ENCODE measurements at places on chromosomes 2 and 18. TPM values are rescaled to one million over a fixed set of nuclear protein-coding genes. Genes with fewer than 3 reads are reported as not detected.

DNA sequence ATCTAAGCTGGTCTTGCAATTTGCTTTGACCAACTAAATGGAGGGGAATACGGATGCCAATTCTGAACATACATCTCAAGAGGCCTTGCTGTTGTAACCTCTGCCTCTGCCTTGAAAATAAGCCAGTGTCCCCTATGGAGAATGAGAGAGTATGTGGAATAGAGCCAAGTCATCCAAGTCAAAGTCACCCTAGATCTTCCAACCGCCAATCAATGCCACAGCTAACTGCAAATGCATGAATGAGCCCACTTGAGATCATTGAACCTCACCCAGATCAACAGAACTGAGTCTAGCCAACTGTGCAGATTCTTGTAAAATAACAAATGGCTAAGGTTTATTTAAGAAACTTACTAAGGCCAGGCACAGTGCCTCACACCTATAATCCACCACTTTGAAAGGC, 139.8 kb upstream of the TANK start:
- DNase-seq, result no peak

GRCh38 chr2:33729353-33729752, 130.3 kb upstream of the FAM98A start:
- no peak for DNase-seq

GRCh38 chr2:54065411-54065810, 50.0 kb upstream of the ACYP2 start:
- peak; percentile 96 for DNase-seq

- DNase-seq, result peak; percentile 91
Measured at GRCh38 chr2:180222644-180223043, 215.5 kb upstream of the CWC22 start.

DNA sequence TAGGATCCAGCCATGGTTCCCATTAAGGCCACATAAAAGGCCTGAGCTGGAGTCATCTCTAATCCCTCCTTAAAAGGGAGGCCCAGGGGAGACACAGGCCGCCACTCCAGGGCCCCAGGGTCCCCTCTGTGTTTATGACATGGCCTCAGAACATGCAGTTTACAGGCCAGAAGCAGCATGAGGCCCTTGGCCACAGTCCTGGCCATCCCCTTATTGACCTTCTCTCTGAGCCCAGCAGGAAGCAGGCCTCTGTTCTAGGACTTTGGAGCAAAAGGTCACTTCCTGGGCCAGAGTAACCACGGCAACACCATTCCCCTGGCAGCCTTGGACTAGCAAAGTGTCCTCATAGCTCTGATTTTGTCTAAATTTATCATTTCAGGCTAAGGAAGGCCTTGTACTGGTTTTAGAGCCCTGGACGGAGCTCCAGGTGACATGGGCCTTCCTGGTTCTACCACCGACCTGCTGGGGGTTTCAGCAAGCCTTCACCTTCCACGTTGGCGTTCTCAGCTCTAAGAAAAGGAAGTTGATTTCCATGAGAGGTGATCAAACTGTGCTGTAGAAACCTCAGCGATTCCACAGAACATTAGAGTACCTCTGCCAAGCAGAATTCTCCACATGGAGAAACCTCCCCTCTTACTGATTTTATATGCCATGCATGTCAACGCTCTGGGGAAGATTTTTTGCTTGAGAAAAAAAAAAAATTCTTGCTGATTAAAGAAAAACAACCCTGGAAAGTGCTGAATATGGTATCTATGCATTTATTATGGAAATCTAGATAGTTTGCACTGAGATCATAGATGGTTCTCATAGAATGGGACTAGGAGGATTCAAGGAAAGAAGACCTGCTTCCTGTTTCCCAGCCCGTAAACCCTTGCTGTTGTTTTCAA, 53.7 kb downstream of the HS1BP3 start:
- DNase-seq, result no peak

The SP100 gene
- total RNA-seq, result 169 TPM

- peak; percentile 79 for DNase-seq
Measured at GRCh38 chr2:219309278-219309677, at the start of gene PTPRN. Gene PTPRN, minus strand, starts transcription at chr2:219309401. Its CDS starts 69 bp downstream, at chr2:219309332.

- no peak for DNase-seq
Measured at GRCh38 chr18:28946471-28946870, 769.5 kb upstream of the CDH2 start.

- DNase-seq, result no peak
Measured at GRCh38 chr2:12728221-12728777, 11.6 kb downstream of the TRIB2 start.

The ADRA2B gene
- not detected for total RNA-seq

The TIMM21 gene
- total RNA-seq, result 24.9 TPM

- DNase-seq, result peak; percentile 71
Measured at GRCh38 chr2:181393472-181393871, 63.7 kb upstream of the ITGA4 start.

GRCh38 chr18:22961156-22961555, 28.0 kb downstream of the RBBP8 start:
- no peak for DNase-seq

DNA sequence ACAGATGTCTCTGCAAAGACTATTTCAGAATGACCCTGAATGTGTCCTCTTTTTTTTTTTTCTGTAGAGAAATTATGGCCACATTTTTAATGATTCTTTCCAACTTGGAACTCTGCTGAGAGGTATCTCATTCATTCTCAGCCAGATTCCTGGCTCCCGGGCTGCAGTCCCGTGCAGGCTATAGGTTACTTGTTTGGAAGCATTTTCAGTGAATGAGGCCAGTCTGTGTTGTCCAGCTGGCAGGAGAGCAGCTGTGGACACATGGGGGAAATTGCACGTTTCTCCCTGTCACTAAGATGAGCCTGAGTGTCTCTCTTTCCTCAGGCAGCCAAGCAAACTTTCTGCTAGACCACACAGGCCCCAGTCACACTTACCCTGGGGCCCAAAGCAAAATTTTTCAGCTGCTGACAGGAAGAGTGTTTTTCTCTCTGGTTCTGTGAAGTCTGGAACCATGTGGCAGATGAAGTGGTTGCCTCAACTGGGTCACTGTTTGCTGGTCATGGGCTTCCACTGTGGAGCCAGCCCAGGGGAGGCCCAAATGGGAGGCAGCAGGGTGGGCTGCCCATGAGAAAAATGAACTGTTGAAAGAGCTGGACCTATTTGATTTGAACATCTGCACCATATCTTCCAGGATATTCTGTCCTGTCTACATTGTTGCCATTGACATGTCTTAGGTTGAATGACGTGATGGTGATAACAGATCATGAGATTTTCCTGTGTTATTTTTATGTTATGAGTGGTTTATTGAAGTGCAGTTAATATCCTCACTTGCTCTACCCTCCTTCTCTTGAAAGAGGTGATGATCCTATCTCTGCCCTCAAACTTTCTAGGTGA, 431.2 kb downstream of the LPIN1 start:
- DNase-seq, result no peak

- DNase-seq, result no peak
Measured at GRCh38 chr2:165777522-165778186, 16.4 kb downstream of the GALNT3 start.

- DNase-seq, result peak; percentile 98
Measured at GRCh38 chr2:121480826-121481225, 49.9 kb upstream of the RNU4ATAC start.

DNA sequence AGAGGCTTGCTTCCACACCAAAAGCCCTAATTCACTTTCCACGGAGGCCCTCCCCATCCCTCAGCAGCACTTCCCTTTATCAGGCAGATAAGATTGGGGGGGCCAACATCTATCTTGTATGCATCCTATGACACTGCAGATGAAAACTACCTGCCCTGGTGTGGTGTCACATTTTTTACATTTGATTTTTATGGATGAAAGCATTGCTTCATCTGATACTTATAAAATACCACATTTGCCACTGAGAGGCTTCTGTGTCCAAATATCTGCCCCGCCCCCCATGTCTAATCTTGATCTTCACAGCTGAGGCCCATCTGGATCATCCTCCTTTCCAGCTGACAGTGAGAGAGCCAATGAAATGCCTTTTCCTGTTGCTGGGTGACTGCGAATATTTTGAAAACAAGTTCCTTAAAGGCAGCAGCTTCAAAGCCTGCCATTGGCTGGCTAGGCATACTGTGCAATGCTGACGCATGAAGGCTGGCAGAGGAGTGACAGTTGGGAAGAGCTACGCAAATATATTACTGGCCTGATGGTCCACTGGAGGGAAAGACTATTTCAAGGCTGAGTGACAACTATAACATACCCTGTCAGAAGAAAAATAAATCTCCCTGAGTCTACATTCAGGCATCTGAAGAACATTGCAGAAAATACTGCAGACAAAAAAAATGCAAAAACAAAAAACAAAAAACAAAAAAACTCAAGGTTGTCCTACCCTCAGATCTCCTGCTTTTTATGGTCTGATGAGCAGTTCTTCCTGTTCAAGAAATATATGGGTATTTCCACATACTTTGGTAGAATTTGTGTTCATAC, 318.7 kb downstream of the PDE11A start:
- peak; percentile 61 for DNase-seq

The GREB1 gene
- 14.5 TPM for total RNA-seq

DNA sequence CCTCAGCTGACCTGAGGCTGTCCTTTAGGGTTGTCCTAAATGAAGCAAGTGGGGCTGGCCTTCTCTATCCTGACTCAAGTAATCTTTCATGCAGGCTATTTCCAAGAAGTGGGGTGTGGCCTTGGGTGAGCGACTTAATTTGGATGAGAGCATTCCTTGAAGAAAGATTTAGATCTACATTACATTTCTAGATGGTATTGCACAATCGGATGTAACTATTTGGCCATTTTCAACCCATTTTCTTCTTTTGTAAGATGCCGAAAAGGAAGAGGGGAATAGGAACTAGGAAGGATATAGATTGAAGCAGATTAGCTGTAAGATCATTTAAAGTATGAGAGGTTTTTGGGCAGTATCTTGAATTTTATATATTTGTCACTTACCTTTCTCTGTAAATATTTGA, 746.3 kb downstream of the MBD2 start:
- no peak for DNase-seq

The MROH2A gene
- not detected for total RNA-seq

The HOXD8 gene
- not detected for total RNA-seq

DNA sequence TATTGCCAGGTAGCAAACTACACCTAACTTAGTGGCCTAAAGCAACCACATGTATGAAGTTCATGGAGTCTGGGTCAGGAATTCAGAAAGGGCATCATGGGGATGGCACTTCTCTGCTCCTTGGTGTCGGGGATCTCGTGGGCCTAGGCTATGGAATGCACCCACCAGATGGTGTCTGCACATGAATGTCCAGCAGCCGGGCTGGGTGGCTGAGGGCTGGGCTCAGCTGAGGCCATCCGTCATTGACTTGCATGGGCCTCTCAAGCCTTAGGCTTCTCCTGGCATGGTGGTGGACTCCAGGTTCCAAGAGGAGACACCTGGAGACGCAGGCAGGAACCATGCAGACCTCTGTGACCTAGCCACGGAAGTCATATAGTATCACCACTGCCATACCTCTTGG, 26.0 kb upstream of the RPL31 start:
- DNase-seq, result no peak

The TDRD15 gene
- not detected for total RNA-seq

The GAD1 gene
- 4.7 TPM for total RNA-seq

- DNase-seq, result no peak
Measured at GRCh38 chr2:22500555-22500935, 884.4 kb upstream of the KLHL29 start.

The ZBTB7C gene
- total RNA-seq, result 1.4 TPM

DNA sequence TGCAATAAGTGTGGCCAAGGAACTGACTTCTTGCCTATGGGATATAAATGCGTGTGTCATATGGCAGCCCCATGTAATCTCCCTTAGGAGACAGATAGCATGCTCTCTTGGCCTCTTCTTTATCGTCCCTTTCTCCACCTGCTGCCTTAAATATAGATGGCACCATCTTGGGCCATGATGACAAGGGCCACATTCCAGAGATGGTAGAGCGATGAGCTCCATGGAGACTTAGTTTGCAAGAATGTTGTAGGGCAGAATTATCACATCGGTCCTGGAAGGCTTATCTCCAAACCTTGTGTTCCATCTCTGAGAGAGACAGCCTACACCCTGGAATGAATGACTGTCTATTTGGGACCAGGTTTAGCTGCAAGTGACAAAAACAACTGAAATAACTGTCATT, 536.7 kb downstream of the TNS1 start:
- no peak for DNase-seq

DNA sequence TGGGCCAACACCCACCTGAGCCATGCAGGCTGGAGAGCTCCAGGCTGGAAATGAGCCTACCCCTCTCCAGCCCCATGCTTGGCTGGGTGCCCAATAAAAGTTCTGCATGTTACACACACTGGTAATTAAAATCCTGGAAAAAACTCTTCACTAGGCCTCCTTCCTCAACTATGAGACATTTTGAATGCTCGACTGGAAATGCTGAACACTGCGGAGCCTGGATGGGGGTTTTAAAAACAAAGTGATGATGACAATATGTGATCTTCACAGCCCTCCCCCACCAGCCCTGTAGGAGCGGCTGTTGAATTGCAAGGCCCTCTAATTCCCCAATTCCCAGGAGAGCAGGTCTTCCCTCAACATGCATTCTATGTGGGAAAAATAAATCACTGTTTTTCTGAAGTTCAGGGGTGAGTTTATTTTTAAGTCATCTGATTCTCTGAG, 179.2 kb downstream of the TTC32 start:
- DNase-seq, result no peak

DNA sequence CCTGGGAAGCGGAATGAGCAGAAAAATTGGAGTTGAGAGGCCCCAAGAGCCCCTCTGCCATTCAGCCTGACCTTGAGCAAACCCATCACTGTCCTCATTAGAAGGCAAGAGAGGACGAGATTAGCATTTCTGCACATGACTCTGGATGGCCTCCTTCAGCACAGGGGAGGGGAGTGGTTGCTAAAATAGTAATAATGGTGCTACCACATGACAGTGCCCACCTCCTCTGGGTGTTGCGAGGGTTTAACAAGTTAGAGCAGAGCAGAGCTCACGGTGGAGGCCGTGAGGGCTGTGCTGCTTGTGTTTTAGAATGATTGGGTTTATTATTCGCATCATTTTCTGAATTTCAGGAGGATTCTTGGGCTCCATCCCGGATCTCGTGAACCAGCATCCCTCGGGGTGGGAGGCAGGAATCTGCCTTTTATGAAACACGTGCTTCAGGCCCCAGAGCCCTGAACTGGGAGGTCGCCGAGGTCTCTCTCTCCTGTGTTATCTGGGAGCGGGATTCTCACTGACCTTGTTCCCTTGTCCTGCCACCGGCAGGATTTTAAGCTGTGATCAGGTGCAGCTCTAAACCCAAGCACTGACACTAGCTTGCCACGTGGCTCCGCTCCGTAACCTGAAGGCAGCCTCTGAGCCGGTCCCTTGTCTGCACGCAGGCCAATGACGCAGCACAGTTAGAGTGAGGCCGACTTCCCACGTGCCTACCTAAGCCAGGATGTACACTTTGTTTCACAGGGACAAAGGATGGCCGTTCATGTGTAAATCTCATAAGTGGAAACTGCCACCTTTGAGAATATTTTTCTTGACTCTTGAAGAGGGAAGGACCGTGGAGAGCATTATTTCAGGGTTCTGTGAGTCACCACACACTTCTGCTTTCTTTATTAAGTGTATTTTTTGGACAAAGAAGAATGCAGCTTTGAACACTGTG, 142.3 kb downstream of the ACOXL start:
- DNase-seq, result no peak

- DNase-seq, result peak; percentile 18
Measured at GRCh38 chr18:43970656-43971055, 693.4 kb upstream of the SYT4 start.

Data from astrocyte (in vitro differentiated cells and primary cell).